ENCODE measurements at places on chromosomes 4 and X.

- DNase-seq = no peak
Observed at GRCh38 chr4:182843808-182844325, 73.3 kb downstream of the DCTD start.

DNA sequence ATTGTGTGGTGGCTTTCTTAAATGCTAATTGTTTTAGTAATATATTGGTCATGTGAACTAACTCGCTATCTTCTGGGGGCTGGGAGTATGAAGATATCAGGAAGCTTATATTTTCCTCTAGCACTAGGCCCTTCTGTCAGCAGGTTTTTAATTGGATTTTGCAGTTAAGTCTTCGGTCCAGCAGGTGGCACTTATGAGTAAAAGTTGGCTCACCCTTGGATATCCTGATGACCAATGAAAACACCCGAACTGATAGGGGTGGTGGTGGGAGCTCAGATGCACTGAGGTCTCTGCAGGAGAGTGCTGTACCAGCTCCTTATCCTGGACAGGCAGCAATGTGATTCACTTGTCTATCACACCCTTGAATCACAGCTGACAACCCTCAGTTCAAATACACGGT is 1365.8 kb upstream of the DIAPH2 start:
- no peak for DNase-seq

GRCh38 chrX:3815896-3816664 is 102.6 kb upstream of the PRKX start:
- peak; percentile 4 for DNase-seq

GRCh38 chr4:14392378-14392777 is 609.9 kb upstream of the CPEB2 start:
- DNase-seq = no peak

DNA sequence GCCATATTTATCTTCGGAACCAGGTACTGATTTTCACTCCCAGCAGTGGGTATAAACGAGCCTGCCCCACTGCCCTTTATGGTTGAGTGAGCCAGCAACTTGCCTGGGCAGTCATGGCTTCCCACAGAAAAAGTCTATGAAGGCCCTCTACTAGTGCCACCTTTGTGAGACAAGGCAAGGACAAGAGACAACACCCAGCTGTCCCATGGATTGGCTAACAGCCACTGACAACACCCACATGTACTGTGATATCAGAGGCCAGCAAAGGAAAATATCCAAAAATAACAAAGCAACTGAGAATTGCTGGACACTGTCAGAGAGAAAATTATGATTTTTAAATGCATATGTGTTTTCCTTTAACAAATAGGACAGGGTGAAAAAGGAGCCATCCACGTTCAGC is 248.4 kb upstream of the TTC29 start:
- DNase-seq = no peak

DNA sequence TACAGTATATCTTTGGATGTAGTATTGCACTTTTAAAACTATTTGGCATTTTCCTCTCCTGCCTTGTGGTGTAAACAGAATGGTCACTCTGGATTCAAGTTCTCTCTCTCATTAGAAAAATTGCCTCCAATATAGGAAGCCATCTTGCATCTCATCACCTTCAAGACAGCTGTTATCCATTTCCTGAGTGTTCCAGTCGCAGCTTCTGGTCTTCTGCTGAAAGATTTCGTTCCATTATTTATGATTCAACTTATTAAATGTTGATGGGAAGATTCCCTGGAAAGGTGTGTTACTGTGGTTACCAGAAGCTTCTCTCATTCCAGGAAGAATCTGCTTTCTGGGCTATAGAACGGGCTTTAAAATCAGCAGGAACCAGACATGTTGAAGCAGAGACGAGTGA is 568.3 kb upstream of the SLIT2 start:
- no peak for DNase-seq

DNA sequence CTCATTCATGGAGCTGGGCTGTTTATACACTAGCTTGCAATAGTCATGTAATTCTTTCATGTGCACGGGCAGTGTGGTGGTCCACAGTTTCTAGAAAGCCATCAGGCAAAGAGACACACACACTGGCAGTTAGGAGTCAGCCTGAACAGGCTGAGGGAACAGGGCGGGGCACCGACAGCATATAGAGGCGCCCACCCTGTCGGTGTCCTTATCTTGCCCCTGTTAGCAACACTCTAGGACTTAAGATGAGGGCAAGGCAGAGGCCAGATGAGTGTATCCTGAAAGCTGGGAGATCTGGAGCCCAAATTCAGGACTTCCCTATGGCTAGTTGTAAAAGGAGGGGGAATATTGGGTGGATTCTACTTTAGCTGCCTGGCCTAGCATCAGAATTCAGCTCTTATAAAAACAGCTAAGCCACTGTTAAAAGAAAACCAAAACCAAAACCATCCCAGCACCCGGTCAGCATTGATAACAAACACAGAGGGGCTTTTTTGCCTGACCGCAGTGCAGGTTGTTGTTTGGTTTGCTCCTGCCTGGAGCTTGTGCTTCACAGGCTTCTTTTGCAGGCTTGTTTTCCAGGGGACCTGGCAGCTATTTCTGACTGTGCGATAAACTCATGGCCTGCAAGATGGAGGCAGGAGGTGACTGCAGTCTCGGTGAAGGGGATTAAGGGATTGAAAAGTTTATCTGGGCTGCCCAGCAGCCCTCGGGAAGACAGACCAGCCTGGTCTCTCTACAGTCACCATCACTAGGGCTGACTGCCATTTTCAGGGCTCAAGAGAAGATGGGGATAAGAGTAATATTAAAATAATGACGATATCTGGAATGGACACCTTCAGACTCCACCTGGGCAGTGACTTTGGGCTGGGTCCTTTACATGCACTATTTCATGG is 638.9 kb downstream of the MID1IP1 start:
- no peak for DNase-seq

GRCh38 chrX:135931644-135932487 is 38.4 kb downstream of the SAGE1 start:
- peak; percentile 15 for DNase-seq

DNA sequence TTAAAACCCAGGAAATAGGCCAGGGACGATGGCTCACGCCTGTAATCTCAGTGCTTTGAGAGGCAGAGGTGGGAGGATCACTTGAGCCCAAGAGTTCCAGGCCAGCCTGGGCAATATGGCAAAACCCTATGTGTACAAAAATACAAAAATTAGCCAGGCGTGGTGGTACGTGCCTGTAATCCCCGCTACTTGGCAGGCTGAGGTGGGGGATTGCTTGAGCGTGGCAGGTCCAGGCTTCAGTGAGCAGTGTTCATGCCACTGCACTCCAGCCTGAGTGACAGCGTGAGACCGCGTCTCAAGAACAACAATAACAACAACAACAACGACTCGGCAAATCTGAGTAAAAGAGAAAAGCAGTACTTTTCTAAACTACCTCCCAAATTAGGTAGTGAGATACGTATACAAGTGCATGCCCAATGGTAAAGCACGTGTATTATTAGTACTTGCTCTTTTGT is 13.0 kb upstream of the NDUFC1 start:
- no peak for DNase-seq

DNA sequence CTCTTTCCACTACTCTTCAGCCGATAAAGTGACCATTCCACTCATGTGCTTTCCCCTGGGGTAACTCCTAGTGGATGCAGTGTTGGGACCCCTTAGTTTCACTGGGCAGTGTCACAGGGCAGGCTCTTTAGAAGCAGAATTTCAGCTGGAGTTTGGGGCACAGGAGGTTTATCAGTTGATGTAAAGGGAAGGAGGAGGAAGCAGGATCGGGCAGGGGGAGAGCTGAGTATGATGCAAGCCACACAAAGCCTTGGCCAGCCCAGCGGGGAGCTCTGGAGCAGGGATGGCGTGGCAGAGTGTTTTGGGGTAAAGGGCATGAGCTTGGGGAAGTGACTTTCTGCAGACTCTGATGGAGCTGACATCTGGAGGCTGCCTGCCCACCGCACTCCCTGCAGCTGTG is 19.3 kb downstream of the WDR13 start:
- no peak for DNase-seq

DNA sequence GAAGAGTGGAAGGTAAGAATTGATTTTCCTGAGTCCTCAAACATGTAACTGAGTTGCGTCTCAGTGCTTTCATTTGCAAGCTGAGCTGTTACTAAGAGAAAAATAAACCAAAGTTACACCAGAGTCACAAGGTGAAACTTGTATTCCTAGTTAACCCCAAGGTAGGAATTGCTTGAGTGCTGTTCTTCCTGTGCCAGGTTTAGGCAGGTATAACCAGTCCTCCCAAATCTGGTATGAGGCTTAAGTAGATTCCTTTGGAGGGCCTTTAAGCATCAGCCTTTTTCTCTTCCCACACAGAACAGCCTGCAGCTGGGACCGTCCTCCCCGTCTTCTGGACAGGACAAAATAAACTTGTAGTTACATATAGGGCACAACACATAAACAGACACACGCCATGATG is 2.3 kb upstream of the BTC start:
- DNase-seq = no peak

GRCh38 chr4:48585401-48585800 is 95.3 kb downstream of the ZAR1 start:
- no peak for DNase-seq

- DNase-seq = no peak
Observed at GRCh38 chr4:102388611-102389010, 43.3 kb upstream of the SLC39A8 start.

DNA sequence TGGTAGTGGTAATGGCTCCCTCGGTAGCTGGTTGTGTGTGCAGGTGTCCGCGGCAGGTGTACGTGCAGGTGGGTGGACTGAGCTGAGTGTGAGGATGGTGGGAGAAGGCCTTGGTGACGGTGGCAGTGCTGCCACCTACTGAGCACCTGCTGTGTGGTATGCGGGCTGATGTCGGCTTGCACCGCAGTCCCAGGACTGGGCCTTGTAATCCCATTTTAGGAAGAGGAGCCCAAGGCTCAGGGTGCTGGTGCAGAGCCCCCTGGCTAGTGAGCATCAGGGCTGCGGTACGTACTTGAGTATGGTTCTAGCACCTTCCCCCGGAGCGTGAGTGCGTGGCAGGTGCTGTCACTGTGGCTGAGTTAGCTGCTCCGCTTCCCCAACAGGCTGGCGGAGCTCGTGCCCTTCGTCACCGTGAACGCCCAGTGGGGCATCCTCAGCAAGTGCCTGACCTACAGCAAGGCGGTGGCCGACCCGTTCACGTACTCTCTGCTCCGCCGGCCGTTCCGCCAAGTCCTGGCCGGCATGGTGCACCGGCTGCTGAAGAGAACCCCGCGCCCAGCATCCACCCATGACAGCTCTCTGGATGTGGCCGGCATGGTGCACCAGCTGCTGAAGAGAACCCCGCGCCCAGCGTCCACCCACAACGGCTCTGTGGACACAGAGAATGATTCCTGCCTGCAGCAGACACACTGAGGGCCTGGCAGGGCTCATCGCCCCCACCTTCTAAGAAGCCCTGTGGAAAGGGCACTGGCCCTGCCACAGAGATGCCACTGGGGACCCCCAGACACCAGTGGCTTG is 5.7 kb upstream of the CPZ start:
- DNase-seq = no peak

DNA sequence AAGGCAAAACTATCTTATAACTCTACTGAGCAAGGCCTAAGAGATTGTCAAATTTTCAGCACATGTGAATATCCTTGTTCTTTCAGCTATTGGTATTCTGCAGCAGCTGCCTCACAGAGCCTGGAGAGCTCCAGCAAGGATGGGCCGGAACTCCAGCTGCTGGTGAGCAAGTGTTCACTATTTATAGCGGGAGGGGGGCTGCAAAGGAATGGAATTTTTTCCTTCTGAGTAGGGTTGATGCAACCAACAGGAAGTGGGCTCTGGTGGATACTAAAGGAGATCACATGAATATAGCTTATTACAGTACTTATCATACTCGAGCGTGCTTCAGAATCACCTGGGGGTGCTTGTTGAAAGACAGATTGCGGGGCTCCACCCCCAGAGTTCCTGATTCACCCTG is 20.2 kb upstream of the SETD7 start:
- DNase-seq = no peak

DNA sequence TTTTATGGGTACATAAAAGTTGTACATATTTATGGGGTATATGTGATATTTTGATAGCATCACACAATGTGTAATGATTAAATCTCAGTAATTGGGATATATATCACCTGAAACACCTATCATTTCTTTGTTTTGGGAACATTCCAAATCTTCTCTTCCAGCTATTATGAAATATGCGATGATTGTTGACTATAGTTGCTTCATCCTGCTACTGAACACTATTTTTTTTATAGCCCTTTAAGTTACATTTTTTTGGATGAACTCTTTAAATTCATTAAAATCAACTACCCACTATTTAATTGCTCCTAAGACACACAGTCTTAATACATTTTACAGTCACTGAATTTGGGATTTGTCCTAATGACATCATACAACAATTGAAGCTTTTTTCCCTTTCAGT is 212.9 kb downstream of the BMPR1B start:
- DNase-seq = no peak

GRCh38 chr4:184348311-184349233 is 125.8 kb downstream of the IRF2 start:
- DNase-seq = no peak

GRCh38 chr4:184538023-184538599 is 63.8 kb upstream of the IRF2 start:
- DNase-seq = peak; percentile 81

GRCh38 chr4:74930162-74930561 is 2.8 kb upstream of the PARM1 start:
- DNase-seq = no peak

- DNase-seq = peak; percentile 17
Observed at GRCh38 chrX:141279476-141279875, 37.2 kb upstream of the SPANXC start.

DNA sequence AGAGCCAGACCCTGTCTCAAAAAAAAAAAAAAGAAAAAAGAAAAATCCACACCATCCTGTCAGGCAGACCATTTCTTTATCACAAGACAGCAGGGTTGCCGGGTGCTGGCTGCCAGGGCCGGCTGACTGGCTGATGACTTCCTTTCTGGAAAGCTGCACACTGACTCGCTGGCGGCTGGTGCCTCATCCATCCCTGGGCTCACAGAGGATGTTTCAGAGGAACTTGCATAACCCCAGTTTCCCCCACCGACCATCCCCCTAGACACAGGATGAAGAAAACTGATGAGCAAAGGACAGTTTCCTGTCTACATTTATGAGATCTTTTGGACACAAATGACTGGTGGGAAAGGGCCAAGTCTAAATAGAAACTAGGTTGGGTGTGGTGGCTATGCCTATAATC is 14.1 kb downstream of the HPSE start:
- peak; percentile 31 for DNase-seq

- no peak for DNase-seq
Observed at GRCh38 chr4:179836179-179837075, 2394.2 kb upstream of the AGA start.

GRCh38 chr4:66688674-66689073 is 856.6 kb downstream of the CENPC start:
- no peak for DNase-seq

- peak; percentile 56 for DNase-seq
Observed at GRCh38 chrX:102042372-102043325, 82.8 kb upstream of the TCEAL2 start.

- no peak for DNase-seq
Observed at GRCh38 chrX:38807873-38808272, 6.6 kb downstream of the MID1IP1 start.

DNA sequence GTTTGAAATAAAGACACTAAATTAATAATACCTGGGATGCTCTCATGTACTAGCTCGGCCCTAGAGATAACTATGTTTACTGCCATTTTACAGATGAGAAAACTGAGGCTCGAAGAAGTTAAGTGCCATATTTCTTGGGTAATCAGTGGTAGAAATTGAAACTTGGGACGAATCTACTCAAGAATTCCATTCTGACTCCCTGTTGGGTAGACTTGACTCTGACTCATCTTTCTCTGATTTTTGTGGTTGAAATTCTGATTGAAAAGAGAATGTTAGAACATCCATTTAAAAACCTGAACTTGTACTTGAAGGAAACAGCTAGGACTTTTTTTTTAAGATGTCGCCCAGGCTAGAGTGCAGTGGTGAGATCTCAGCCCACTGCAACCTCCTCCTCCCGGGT is 50.1 kb upstream of the NSUN7 start:
- DNase-seq = peak; percentile 17

GRCh38 chr4:114040319-114041116 is 61.1 kb upstream of the ARSJ start:
- no peak for DNase-seq

All from GM04504 (cell line).